ENCODE measurements at places on chromosomes 12 and 14.
A peak's percentile ranks its signal among the peaks of the same experiment; 100 is the strongest.

DNA sequence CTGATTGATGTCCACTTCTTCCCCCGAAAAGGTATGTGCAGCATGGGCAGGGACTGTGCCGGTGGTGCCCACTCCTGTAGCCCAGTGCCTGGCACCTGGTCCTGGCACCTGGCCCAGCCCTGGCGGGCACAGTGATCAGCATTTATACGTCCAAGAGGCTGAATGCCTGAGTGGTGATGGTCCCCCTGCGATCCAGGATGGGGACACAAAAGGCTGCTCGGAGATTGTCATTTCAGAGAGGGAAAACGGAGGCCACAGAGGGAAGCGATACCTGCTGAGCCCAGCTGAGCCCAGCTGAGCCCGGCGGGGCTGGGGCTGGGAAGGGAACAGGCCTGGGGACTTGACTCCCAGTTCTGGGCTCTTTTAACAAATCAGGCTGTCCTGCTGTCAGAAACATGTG, 55.8 kb downstream of the PRIMA1 start:
- DNase-seq: no peak

DNA sequence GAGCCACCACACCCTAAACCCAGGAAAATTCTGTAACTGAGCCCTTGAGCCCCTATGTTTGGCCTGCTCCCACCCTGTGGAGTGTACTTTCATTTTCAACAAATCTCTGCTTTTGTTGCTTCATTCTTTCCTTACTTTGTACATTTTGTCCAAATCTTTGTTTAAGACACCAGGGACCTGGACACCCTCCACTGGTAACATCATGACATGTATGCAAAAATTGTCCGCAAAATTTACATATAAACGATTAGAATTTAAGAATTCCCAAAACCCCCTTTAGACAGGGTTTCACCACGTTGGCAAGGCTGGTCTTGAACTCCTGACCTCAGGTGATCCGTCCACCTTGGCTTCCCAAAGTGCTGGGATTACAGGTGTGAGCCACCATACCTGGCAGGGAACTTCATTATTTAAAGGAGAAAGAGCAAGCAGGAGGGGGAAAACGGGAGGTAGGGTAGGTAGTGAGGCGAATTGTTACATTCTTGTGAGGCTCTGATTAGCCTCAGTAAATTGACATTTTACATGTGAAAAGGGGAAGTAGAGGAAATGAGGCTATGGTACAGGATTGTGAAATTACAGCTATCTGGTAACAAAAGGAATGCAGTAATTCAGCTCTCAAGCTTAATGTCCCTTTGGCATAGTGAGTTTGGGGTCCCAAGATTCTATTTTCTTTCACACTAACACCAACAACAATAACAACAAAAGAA, 27.6 kb downstream of the TUBA1A start:
- no peak for DNase-seq

- DNase-seq: peak; percentile 33
Observed at GRCh38 chr12:114662512-114663177, 21.3 kb downstream of the TBX3 start.

DNA sequence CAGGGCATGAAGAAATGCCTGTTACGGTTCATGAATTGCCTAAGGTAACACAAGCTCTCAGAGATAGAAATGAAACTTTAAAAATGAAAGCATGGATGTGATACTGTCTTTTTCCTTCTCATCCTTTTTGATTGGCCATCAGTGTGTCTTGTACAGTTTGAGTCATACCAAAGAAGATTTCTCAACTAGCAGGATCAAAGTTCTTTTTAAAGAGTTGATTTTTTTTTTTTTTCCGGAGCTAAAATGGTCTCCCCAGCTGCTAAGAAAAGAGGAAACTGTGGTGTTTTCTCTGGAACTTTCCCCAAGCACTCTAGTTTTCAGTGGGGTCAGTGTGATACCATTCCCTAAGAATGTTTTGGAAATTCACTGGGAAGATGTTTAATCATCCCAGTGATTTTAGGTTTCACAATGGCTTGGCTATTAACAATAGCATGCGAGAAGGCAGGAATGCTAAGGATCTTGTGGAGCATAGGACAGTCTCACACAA, 105.0 kb downstream of the ETNK1 start:
- DNase-seq: no peak

DNA sequence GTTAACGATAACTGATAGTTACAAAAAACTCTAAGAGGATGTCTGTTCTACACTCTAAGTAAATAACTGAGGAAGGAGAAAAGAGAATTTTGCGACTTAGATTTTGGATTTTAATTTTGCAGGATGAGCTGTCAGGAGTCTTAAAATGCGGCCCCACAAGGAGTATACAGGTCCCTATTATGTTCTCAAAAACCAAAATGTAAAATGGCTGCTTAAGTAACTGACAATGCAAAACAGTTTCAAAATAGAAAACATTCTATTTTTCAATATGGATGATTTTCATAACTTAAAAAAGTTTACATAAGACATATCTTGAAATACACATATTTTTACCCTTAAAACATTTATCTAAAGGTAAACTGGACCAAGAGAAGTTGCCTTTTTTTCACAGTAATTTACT, 2.6 kb downstream of the CD69 start:
- no peak for DNase-seq

- DNase-seq: no peak
Observed at GRCh38 chr14:32601906-32602305, 272.8 kb downstream of the AKAP6 start.

- DNase-seq: no peak
Observed at GRCh38 chr14:32938719-32939253, at the start of gene NPAS3. Gene NPAS3, plus strand, starts transcription at chr14:32938879.

DNA sequence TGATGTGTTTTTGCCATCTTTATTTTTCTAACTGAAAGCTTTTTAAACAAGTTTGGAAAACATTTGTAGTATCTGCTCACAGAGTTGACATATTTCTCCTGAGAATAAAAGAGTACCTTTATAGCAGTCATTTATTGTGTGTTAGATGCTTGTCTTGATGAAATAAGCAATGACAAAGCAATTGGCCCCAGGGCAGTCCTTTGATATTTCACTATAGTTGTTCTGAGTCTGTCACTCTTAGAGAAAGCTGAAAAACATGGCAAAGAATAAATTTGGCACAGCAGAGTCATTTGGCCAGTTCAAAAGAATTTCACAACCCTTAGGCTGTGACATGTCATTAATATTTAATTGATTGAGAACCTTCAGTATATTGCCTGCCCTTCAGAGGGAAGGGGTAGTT, 166.2 kb downstream of the PTPRO start:
- no peak for DNase-seq

- DNase-seq: no peak
Observed at GRCh38 chr12:84912198-84913128, at the start of gene SLC6A15. Gene SLC6A15, minus strand, starts transcription at chr12:84912799. Its CDS starts 20,679 bp downstream, at chr12:84892120.

DNA sequence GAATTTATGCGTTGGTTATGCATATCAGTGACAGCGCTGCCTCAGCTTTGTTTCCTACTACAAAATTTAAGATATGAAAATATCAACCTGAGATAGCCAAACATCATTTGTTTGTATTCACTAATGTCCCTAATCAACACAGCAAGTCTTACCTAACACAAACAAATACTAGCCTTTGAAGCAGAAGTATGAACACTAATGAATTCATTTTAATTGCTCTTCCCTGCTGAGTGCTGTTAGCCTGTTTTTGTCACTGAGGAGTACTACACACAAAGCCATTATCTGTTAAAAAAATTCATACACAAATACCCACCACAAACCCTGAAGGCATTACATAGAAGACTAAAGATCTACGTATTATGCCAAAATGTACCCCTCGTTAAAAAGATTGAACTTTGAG, 150.8 kb downstream of the HELB start:
- no peak for DNase-seq

GRCh38 chr12:52870361-52871290, 21.8 kb upstream of the KRT78 start:
- DNase-seq: peak; percentile 55

DNA sequence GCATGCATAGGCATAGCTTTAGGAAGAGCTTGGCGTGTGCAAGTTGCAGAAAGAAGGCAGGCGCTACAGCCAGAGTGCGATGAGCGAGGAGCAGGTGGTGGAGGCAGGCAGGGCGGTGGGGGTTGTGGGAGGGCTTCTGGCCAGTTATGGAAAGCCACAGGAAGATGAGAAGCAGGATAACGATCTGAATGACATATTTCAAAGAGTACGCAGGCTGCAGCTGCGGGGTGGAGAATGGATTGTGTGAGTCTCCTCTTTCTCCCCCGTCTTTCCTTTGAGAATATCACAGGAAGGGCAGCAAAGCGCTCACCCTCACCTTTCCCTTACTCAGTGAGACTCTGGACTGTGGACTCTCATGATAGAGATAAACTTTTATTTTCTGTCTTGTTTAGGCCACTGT, 48.7 kb upstream of the PLXNC1 start:
- DNase-seq: no peak

GRCh38 chr12:22828066-22828465, 203.1 kb downstream of the ETNK1 start:
- no peak for DNase-seq

DNA sequence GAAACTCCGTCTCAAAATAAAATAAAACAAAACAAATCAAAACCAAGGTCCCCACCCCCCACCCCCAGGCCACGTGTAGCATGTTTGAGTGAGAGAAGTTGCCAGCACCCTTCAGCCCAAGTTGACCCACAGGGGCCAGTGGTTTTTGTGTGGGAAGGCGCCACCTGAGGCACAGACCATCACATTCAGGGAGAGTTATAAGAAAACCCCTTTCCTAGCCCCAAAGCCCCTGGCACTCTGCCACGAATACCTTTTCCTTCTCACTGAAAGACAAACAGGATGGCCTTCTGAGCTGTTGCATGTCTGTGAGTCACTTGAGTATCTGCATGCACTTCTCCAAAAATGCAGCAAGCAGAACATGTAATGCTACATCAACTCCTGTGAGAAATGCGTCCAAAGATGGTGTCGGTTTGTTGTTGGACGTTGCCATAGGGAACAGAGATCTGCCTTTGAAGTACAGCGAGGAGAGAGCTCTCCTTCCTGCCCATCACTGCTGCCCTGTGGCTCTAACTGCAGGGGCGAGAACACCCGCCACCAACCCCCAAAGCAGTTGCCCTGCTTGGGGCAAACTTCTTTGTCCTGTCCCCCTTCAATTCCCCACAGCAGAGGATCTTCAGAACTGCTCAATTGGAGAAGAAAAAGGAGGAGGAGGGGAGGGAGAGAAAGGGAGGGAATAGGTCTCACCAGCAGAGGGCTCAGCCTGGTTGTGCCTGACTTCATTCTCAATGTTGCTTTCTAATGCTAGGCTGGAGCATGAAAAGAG, 2.7 kb upstream of the TRAF3 start:
- DNase-seq: peak; percentile 34

DNA sequence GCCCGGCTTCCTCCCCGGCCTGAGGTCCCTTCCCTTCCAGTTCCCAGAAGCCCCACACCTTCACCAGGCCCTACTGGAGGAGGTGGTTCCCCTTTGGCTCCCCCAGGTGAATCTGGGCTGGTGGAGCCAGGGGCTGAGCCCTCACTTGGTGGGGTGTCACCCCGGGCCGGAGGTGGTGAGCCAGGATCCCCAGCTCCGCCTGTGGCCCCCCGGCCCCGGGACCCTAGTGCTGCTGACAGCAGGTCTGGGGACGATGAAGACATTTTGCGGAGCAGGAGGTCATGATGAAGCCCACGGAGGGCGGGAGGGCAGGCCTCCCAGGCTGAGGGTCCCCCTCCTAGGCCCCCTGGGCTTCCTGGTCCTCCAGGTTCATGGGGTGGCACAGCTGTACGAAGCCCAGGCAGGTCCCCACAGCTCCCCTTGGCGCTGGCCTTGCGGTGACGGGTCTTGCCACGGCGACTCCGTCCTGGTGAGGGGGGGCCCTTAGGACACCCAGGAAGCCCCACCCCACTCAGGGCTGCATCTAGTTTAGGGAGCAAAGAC, 16.6 kb downstream of the MAP3K12 start:
- DNase-seq: no peak

GRCh38 chr14:37083599-37083998, 88.8 kb downstream of the SLC25A21 start:
- no peak for DNase-seq

GRCh38 chr14:46136456-46136855, 515.1 kb downstream of the RPL10L start:
- DNase-seq: no peak

DNA sequence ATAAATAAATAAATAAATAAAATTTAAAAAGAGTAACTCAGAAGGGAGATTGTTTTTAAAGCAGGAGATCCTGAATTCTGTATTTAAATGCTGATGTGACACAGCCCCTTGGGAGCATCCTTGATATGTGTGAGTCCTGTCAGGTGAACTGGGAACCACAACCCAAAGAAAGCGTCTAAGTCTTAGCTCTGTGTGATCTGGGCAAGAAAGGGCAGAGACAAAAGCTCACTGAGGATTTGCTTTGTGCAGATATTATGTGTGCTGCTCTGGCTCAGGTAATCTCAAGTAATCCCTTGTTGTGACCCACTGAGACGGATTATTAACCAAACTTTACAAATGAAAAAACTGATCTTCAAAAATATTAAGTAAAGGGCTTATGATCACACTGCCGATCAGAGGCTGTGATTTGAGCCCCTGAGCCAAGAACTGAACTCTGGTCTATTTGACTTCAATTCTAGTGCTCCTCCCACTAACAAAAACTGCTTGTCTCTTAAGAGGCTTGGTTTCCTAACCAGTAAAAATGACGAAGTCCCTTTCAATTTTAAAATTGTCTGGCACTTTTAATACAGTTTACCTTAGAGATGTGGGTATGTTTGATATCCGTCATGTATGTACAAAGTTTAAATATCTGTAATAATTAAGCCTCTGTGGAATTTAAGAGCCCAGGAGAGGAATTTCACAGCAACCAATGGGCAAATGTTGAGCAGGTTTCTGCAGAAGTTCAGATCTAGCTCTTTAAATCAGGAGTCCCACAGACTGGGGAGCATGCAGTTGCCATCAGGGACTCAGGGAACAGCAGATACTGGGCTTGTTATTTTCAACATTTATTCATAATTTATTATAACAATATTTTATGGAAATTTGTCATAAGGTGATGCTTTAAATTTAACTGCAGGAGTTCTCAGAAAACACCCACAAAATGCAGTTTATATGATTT, 46.1 kb downstream of the CPM start:
- DNase-seq: no peak

DNA sequence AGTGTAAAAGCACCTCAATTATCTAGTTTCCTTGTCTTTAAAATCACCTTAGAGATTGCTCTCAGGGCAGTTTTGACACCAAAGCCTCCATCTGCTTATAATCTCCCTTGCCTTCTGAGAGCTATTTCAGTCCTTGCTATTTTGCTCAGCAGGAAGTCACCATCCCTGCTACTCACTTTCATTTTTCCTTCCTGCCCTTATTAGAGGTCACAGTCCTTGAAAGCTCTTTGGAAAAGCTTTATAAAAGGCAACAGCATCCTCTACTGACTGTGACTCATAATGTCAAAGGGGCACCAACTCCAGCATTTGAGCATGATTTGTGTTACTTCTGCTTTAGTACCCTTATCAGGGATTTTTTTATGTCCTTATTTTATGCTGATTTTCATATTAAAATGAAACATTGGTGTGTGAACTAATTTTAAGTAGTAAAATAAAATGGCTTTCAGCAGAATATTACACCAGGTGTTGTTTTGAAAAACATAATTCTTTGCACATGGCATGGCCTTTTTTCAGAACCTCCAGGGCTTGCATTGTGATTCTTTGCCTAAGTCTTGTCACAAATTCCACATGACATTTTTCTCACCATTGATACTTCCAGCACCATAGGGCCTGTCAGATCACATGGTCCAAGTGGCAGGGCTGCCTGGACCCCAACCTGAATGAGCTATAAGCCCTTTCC, 213.0 kb downstream of the ADAMTS20 start:
- no peak for DNase-seq

- DNase-seq: no peak
Observed at GRCh38 chr12:68336889-68337303, 4.7 kb upstream of the MDM1 start.

Measured in stimulated activated CD4-positive, alpha-beta T cell treated with anti-CD3 and anti-CD28 coated beads, Interleukin-12 subunit alpha, Interleukin-12 subunit beta, amount 100 ng/mL, for 24 hours (primary cell).